ENCODE measurements at places on chromosomes 3 and 15.

DNA sequence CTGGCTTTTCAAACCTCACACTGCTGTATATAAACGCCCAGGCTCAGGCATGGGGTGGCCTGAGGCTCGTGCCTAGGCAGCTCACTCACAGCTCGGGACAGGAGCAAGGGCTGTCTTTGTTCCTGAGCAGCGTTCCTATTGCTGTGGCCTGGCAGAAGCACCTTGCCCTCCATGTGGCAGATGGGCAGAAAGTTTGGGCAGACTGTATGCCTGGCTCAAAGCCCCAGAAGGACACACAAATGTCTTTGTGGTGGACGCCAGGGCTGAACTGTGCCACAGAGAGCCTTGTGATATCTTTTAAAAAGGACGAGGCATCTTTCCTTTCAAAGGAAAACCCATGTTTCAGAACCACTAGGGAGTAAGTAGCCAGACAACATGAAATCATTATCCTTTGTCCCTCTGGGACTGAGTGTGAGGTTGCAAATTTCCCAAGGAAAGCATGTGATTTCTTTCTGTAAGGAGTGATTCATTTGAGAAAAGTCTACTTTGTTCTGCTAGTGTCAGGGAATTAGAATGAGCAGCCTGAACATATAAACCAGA lies 29.3 kb upstream of the UBE2E1 start:
- no peak for DNase-seq

DNA sequence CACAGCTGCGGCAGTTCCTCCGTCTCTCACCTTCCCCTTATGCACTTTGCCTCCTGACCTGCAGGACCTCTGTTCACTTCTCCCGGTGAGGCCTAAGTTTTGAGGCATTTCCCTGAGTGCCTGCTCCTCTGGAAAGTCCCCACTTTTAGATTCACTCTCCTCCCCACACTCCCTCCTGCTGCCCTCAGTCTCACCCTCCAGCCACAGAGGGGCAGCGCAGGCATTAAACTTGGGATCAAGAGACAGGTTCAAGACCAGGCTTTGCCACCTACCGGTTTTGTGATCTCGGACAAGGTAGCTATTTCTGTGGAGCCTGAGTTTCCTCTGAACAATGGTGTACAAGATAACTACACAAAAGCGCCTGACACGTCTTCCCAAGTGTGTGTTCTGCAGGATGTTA lies 19.4 kb downstream of the SLC6A11 start:
- DNase-seq = no peak

DNA sequence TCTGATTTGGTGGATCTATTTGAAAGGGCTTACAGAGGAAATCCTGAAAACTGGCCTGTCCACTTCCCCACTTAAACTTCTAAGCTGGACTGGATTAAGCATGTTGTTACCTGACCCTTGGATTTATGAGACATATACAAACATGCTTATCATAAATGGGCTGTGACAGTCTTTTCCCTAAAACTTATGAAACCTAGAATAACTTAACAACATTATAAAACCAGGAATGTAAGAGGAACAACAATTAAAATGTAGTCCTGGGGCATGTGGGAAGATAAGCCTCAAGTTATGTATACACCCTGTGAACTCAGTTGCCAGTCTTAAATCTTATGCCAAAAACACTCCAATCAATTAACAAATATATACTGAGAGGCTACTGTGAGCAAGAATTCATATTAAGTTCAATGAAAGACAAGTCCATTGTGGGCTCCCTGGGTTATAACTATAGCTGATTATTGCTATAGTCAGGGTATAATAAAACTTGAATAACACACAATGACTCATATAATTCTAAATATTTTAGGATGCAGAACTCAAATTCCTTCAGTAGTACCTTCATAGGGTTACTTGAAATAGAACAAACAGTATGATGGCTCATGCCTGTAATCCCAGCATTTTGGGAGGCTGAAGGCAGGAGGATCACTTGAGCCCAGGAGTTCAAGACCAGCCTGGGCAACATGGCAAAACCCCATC lies 87.2 kb upstream of the PPIB start:
- no peak for DNase-seq

DNA sequence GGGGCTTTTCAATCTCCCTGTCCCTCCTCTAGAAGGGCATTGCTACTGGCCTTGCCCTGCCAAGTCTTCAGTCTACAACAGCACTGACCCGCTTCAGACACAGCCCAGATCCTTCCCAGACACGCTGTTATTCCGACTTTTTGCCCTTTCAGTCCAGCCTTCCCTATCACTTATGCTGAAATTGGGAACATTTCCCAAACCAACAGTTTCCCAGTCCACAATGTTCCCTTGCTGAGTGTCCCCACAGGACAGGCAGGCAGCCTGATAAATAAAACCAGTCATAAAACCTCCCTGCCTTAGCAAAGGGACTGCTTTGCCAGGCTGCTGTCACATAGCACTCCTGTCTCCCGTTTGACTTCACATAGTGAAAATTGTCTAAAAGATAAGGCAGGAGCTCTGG lies 43.5 kb downstream of the GOLGA6L2 start:
- DNase-seq = no peak

Measured in 8988T (cell line).